Aortic smooth muscle cell (primary cell): ENCODE measurements at places on chromosomes 7 and 10. TPM values are rescaled to one million over a fixed set of nuclear protein-coding genes. Genes with fewer than 3 reads are reported as not detected.

Gene HILPDA
- 8.5 and 9.1 TPM in 2 replicates for total RNA-seq

Gene ADCYAP1R1
- under 0.01 and 0.13 TPM in 2 replicates for total RNA-seq

Gene TPST1
- total RNA-seq, result 56.8 and 59.1 TPM in 2 replicates

Gene MMP21
- total RNA-seq, result not detected in 2 replicates

Gene CLIP2
- total RNA-seq, result 52.5 and 56.9 TPM in 2 replicates

Gene HECW1
- under 0.01 and 0.40 TPM in 2 replicates for total RNA-seq

Gene ELN
- total RNA-seq, result 55.2 and 219 TPM in 2 replicates

Gene FAM25G
- total RNA-seq, result not detected in 2 replicates

Gene CPA2
- total RNA-seq, result not detected in 2 replicates

Gene UTF1
- total RNA-seq, result not detected in 2 replicates

Gene NDUFB8
- total RNA-seq, result 227 and 249 TPM in 2 replicates

Gene SAP25
- not detected in 2 replicates for total RNA-seq

Gene NKX1-2
- not detected in 2 replicates for total RNA-seq

Gene SUGCT
- total RNA-seq, result 14.7 and 23.6 TPM in 2 replicates

Gene CCL24
- total RNA-seq, result not detected in 2 replicates

Gene CUBN
- total RNA-seq, result 2.2 and 2.4 TPM in 2 replicates

Gene STK32C
- 13.1 and 18.9 TPM in 2 replicates for total RNA-seq

Gene PDE1C
- 0.56 and 0.92 TPM in 2 replicates for total RNA-seq

Gene CUL2
- 25.5 and 27.3 TPM in 2 replicates for total RNA-seq

Gene PVRIG
- total RNA-seq, result not detected in 2 replicates
